WTC11 (cell line): ENCODE measurements at places on chromosomes 3 and 15. TPM values are rescaled to one million over a fixed set of nuclear protein-coding genes. Genes with fewer than 3 reads are reported as not detected.

CDCP1 gene
- total RNA-seq = 13.4 to 14.6 TPM (median 13.5 TPM) in 3 replicates

GOLGA8T gene
- 0.78 to 1.0 TPM (median 0.92 TPM) in 3 replicates for total RNA-seq

AP4E1 gene
- 8.7 to 9.6 TPM (median 9.5 TPM) in 3 replicates for total RNA-seq

HIGD2B gene
- total RNA-seq = 0.18 TPM in 1 of 3 replicates, not detected in the others

CAPN7 gene
- total RNA-seq = 16.8 to 20.3 TPM (median 17.9 TPM) in 3 replicates
